ENCODE measurements at places on chromosomes 11 and 22.

DNA sequence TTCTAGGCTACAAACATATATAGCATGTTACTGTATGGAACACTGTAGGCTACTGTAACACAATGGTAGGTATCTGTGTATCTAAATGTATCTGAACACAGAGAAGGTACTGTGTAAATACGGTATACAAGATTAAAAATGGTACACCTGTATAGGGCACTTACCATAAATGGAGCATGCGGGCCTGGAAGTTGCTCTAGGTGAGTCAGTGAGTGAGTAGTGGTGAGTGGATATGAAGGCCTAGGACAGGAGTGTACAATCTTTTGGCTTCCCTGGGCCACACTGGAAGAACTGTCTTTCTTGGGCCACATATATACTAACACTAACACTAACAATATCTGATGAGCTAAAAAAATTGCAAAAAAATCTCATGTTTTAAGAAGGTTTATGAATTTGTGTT lies 21.4 kb downstream of the RNF141 start:
- no peak for DNase-seq

DNA sequence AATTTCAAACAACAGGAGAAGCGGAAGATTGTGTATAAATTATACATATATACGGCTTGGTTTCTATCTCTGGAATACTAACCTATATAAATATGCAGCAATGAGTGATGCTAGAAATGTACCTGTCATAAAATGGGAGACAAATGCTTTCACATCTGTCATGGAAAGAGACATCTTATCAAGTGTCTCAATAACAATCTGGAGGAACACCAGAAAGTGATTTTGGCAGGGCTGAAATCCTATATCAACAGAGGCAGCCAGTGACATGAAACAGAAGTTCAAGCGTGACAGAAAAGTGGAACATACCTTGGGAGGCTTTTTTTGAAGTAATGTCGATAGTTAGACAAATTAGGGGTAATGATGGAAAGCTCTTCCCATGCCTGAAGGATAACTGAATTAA lies 834.6 kb downstream of the JRKL start:
- no peak for DNase-seq

- DNase-seq, result no peak
Measured at GRCh38 chr11:126049159-126049558, 13.5 kb downstream of the CDON start.

- DNase-seq, result no peak
Measured at GRCh38 chr11:17012712-17013547, 1.3 kb downstream of the PLEKHA7 start.

GRCh38 chr11:8512547-8512946 lies 81.5 kb downstream of the STK33 start:
- DNase-seq, result no peak

GRCh38 chr11:26137651-26138050 lies 194.3 kb upstream of the ANO3 start:
- DNase-seq, result no peak

DNA sequence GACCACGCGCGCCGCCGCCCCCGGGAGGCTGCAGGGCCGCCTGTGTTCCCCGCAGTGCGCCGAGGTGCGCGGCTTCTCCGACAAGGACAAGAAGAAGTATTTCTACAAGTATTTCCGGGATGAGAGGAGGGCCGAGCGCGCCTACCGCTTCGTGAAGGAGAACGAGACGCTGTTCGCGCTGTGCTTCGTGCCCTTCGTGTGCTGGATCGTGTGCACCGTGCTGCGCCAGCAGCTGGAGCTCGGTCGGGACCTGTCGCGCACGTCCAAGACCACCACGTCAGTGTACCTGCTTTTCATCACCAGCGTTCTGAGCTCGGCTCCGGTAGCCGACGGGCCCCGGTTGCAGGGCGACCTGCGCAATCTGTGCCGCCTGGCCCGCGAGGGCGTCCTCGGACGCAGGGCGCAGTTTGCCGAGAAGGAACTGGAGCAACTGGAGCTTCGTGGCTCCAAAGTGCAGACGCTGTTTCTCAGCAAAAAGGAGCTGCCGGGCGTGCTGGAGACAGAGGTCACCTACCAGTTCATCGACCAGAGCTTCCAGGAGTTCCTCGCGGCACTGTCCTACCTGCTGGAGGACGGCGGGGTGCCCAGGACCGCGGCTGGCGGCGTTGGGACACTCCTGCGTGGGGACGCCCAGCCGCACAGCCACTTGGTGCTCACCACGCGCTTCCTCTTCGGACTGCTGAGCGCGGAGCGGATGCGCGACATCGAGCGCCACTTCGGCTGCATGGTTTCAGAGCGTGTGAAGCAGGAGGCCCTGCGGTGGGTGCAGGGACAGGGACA lies 2.7 kb downstream of the NLRP6 start:
- DNase-seq, result no peak

GRCh38 chr22:49957826-49958365 lies 2.7 kb upstream of the PIM3 start:
- no peak for DNase-seq

DNA sequence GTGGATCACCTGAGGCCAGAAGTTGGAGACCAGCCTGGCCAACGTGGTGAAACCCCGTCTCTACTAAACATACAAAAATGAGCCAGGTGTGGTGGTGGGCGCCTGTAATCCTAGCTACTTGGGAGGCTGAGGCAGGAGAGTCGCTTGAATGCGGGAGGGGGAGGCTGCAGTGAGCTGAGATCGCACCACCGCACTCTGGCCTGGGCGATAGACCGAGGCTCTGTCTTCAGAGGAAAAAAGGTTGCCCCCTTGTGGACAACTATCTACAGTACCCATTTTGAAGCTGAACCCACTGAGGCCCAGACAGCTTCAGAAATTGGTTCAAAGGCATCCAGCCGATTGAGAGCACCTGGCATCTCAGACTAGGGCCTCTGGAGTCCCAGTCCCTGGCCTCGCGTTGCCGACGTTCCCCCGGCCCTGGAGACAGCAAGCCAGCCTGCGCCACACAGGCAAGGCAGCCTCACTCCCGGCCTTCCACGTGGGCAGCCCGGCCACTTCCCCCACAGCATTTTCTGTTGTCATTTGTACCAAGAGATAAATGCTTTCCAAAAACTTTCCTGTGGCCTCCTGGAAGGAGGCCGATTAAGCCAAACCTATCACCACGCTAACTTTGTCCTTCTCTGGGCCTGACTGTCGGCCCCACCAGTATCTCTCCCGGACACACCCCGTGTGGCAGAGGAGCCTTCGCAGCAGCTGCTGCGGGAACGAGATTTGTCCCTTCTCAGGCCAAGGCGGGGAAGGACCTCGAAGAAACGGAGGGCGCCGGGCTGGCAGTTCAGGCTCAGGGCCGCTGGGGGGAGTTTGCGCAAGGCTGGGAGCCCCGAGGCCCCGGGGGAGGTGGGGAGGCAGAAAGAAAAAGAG lies 82.8 kb downstream of the FLI1 start:
- DNase-seq, result no peak

GRCh38 chr11:58286249-58286648 lies 18.2 kb upstream of the OR10W1 start:
- DNase-seq, result no peak

- DNase-seq, result no peak
Measured at GRCh38 chr22:37211866-37212173, 457 bp downstream of the SSTR3 start.

DNA sequence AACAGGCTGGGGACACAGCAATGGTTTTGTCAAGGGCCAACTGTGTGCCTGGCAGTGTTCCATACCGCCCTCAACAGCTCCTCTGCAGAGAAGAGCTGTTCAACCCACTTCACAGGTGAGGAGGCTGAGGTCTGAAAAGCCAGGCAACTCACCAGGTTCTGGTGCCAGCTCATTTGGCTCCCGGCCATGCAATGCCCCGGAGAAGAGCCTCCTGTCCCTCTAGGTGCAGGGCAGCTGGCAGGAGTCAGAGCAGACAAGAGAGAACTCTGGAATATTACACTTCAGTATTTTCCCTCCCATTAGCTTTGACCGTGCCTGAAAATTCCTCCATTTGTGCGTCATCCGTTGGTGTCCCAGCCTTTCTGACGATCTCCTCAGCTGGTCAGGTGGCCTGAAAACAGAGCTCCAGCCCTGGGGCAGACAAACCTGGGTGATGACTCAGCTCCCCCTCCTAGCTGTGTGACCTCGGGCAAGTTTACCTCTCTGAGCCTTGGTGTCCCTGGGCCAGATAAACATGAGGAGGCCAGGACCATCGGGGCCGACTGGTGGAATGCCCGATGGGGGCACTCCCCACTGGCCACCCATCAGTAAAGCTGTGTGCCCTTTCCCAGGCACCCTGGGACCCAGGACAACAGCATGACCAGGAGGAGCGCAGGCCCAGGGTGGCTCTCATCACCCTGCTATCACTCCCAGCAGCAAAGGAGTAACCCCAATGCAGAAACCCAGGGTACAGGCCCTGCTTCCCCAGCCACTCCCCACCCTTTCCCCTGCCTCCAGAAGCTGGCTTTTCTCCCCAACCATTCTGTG lies 9.6 kb upstream of the C1QTNF6 start:
- no peak for DNase-seq

DNA sequence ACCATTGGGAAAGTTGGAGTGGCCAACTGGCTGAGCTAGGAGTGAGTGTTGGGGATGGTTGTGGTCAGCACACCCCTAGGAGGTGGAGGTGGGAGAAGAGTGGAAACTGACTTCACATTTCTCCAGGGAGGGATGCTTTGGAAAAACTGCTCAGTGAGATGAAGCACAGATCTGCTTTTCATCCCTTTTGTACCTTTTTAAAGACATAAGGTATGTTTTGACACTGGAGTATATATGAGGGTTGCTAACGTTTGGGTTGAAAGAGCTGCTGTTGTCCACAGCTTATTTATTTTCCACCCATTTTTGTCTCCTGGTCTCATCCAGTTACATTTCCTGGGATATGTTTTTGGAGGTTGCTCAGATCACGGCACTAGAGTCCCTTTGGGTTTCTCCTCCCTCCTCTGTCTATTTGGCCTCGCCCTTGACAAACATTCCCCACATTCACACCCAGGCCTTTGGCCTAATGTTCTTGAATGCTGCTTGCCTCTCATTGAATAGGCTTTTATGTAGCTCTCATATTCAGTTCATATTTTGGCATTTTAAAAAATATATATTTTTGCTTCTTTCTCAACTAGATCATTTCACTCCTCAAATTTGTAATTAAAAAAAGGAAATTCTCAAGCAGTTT lies 8.3 kb downstream of the SREBF2 start:
- no peak for DNase-seq

DNA sequence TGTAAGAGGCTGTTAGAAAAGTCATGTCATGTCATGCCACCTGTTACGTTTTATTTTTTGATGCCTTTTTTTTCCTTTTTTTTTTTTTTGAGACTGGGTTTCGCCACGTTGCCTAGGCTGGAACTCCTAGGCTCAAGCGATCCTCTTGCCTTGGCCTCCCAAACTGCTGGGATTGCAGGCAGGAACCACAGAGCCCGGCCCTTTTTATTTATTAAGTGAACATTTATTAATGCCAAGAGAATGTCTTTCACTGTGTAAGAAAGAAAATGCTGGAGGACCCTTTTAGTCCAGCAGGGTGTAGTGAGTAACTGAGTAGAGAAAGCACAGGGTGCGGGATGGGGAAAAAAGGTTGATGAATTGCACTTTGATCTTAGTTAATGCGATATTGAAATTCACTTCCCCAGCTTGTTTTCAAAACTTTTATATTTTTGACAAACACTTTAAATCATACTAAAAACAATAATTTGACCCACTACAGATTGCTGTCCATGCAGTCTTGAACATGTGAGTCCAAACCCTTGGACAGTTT lies 2.3 kb upstream of the XBP1 start:
- no peak for DNase-seq

- no peak for DNase-seq
Measured at GRCh38 chr11:69433741-69434140, 47.7 kb upstream of the LINC01488 start.

DNA sequence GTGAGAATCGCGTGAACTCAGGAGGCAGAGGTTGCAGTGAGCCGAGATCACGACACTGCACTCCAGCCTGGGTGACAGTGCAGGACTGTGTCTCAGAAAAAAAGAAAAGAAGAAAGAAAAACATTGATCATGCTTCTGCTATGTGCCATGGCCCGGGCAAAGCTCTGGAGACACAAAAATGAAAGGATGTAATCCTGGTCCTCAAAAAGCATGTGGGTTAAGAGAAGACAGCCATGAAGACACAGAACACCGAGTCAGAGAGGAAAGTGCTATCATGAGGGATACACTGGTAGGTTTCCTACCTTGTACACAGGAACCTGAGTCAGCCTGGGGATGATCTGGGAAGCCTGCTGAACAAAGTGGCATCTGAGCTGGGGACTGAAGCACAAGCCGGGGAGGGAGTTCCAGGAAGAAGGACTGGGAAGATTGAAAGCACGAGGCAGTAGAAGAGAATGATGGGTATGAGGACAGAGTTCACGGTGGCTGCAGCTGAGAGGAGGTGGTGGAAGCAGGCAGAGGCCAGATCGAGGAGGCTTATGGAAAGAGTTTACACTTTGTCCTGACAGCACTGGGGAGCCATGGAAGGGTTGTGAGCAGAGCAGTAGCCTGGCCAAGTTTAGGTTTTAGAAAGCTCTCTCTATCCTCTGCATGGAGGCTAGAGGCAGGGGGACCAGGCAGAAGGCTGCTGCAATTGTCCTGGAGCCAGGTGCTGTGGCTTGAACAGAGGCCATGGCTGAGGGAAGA lies 9.9 kb upstream of the MAFF start:
- DNase-seq, result no peak

GRCh38 chr11:10899121-10899830 lies 41.4 kb upstream of the ZBED5 start:
- DNase-seq, result no peak

DNA sequence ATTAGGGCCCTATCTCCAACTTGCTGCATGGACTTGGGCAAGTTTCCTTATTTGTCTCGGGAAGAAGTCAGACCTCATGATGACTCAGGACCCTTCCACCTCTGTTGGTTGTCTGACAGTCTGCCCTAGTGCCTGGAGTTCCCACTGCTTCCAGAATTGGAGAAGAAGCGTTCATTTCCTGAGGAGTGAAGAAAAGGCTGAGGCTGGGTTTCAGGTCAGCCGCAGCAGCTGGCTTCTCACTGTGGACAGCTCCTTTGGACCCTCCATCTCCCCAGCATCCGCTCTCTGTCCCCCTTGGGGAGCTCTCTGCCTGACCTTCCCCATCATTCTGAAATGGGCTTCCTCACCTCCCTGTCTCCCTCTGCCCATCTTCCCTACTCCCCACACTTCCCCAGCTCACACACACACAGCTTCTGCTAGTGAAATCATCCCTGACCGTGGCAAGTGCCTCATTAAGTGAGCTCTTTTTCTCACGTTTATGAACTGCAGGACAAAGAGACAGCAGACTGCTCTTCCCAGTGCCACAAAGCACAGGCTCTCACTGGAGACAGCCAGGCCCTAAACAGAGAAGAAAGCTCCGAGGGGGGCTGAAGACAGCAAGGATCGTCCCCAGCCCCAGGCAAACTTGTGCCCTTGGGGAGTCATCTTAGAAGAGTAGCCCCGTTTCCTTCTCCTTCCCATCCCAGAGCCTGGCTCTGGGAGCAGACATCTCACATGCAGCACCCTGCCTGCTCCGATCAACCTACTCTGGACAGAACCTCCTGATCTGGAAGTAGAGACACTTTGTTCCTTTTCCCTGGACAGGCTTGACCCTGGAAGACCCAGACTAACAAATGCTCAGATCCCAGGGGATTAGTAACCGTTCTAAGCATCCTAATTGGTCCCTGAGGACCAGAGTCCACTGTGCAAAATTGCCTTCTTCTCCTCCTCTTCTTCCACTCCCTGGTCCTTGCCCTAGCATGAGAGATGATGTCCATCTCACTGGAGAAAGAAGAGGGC lies 157.9 kb downstream of the FEZ1 start:
- no peak for DNase-seq

GRCh38 chr22:37641561-37641949 lies 2.1 kb downstream of the SH3BP1 start:
- no peak for DNase-seq
